Sigmoid colon (tissue), 7 donors: ENCODE measurements at places on chromosomes 4 and X. TPM values are rescaled to one million over a fixed set of nuclear protein-coding genes. Genes with fewer than 3 reads are reported as not detected.

P2RY4 gene
- 0.44 TPM for polyA plus RNA-seq

DNA sequence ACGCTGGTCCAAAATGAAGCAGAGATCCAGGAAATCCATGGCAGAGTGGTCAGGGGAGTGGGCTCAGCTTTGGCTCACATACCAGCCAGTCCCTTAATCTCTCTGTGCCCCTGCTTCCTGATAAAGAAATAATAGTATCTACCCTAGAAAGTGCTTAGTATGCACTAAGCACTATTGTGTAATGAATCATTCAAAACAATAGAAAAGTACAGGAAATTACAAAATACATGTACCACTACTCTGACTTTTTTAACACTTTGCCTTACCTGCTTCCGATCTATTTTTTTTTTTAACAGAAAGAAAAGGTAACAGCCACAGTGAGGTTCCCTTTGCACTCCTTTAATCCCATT is 49.9 kb downstream of the TBC1D9 start:
- H3K4me1 ChIP-seq, result no peaks in the 10 kb centered on the region
- no peaks in the 10 kb centered on the region for H3K36me3 ChIP-seq
- no peaks in the 10 kb centered on the region for H3K27me3 ChIP-seq
- no peak for DNase-seq
- no peak overlapping the region for H3K4me3 ChIP-seq

ALB gene
- not detected for polyA plus RNA-seq

F9 gene
- polyA plus RNA-seq, result not detected

- H3K4me1 ChIP-seq, result peaks cover 4% of the 10 kb centered on the region
- no peaks in the 10 kb centered on the region for H3K27me3 ChIP-seq
These were observed at the start of gene ARHGAP24 for GRCh38 chr4:85474818-85475630. ARHGAP24 (plus strand) TSS chr4:85475150.

GRCh38 chr4:81166458-81167160 is 48.4 kb downstream of the PRKG2 start:
- no peak overlapping the region for H3K4me3 ChIP-seq
- no peak overlapping the region for H3K27ac ChIP-seq
- no peak for DNase-seq
- no peaks in the 10 kb centered on the region for H3K36me3 ChIP-seq
- no peaks in the 10 kb centered on the region for H3K4me1 ChIP-seq

GRCh38 chr4:115906428-115906827 is 793.0 kb upstream of the NDST4 start:
- no peaks in the 10 kb centered on the region for H3K4me1 ChIP-seq
- no peaks in the 10 kb centered on the region for H3K27me3 ChIP-seq
- H3K36me3 ChIP-seq, result no peaks in the 10 kb centered on the region
- no peak overlapping the region for H3K27ac ChIP-seq
- DNase-seq, result no peak
